ENCODE measurements at places on chromosomes 11 and 22. TPM values are rescaled to one million over a fixed set of nuclear protein-coding genes. Genes with fewer than 3 reads are reported as not detected.

- H3K36me3 ChIP-seq = no peaks in the 10 kb centered on the region
- peak overlapping the region; percentile 71 for H3K27ac ChIP-seq
- peak overlapping the region; percentile 50 for H3K4me3 ChIP-seq
- peaks cover 10% of the 10 kb centered on the region for H3K27me3 ChIP-seq
- H3K4me1 ChIP-seq = peaks cover 51% of the 10 kb centered on the region
These were observed 941 bp downstream of the CLCF1 start for GRCh38 chr11:67372321-67372992.

GRCh38 chr11:46642627-46643335, 25.4 kb downstream of the ATG13 start:
- H3K27me3 ChIP-seq = no peaks in the 10 kb centered on the region
- peaks cover 14% of the 10 kb centered on the region for H3K4me1 ChIP-seq
- no peak for DNase-seq
- peaks cover 29% of the 10 kb centered on the region for H3K36me3 ChIP-seq
- H3K4me3 ChIP-seq = no peak overlapping the region
- H3K27ac ChIP-seq = no peak overlapping the region

DNA sequence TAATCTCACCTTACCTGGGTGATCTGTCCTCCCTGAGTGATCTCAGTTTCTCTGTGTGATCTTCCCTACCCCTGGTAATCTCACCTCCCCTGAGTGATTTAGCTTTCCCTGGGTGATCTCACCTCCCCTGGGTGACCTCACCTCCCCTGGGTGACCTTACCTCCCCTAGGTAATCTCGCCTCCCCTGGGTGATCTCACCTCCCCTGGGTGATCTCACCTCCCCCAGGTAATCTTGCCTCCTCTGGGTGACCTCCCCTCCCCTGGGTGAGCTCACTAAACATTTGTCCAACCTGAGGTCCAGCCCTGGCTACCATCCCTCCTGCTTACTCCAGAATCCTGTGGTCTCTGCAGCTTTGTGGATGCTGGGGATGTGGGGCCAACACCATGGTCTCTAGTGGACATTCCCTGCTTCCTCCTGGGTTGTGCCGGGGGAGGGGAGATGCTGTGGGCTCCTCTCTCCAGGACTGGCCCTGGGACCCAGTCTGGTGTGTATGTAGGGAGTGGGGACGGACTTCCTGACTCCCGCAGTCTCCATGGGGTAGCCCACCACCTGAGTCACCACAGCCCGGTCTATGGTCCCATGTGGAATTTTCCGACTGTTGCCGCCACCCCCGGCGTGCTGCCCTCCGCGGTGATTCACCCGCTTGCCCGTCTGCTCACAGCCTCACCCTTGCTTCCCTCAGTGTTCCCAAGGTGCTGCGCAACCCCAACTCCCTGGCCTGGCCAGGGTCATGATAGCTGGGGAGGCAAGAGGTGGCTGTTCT, 9.9 kb downstream of the LSP1 start:
- peaks cover 6% of the 10 kb centered on the region for H3K4me1 ChIP-seq
- peaks cover 14% of the 10 kb centered on the region for H3K27me3 ChIP-seq
- DNase-seq = no peak
- no peaks in the 10 kb centered on the region for H3K36me3 ChIP-seq
- no peak overlapping the region for H3K27ac ChIP-seq
- H3K4me3 ChIP-seq = no peak overlapping the region

- DNase-seq = no peak
- H3K4me1 ChIP-seq = no peaks in the 10 kb centered on the region
- no peaks in the 10 kb centered on the region for H3K36me3 ChIP-seq
These were observed 115.6 kb downstream of the SGSM3 start for GRCh38 chr22:40485813-40486667.

- no peaks in the 10 kb centered on the region for H3K4me1 ChIP-seq
- H3K27me3 ChIP-seq = no peaks in the 10 kb centered on the region
- no peak overlapping the region for H3K27ac ChIP-seq
- no peak overlapping the region for H3K4me3 ChIP-seq
- no peak for DNase-seq
These were observed 376.7 kb upstream of the CCDC179 start for GRCh38 chr11:23236826-23237555.

GRCh38 chr11:38221295-38221694, 1623.3 kb upstream of the RAG2 start:
- H3K27me3 ChIP-seq = no peaks in the 10 kb centered on the region
- no peaks in the 10 kb centered on the region for H3K36me3 ChIP-seq
- H3K4me3 ChIP-seq = no peak overlapping the region
- H3K27ac ChIP-seq = no peak overlapping the region
- DNase-seq = no peak

DNA sequence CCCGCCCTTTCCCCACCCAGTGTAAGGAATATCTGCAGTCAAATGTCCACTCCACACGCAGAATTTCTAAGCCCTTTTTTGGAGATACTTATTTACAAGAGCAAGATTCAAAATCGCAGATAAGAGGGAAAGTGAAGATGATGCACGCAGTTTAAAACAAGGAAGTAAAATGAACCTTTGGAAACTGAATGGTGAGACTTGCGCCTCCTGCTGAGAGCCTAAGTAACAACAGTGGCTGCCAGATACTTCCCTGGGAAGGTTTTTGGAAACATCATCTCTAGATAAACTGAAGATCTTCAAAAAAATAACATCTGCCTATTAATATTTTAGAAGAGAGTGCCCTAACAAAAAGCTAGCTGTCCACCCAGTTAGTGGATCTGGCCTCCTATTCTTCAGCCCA, 963.1 kb upstream of the FAT3 start:
- no peak overlapping the region for H3K4me3 ChIP-seq
- H3K27me3 ChIP-seq = no peaks in the 10 kb centered on the region
- H3K27ac ChIP-seq = no peak overlapping the region
- no peaks in the 10 kb centered on the region for H3K36me3 ChIP-seq
- H3K4me1 ChIP-seq = no peaks in the 10 kb centered on the region

GRCh38 chr11:57303280-57303989, 21.3 kb downstream of the TNKS1BP1 start:
- H3K4me1 ChIP-seq = peaks cover 23% of the 10 kb centered on the region
- H3K4me3 ChIP-seq = no peak overlapping the region
- DNase-seq = no peak
- no peak overlapping the region for H3K27ac ChIP-seq
- peaks cover 71% of the 10 kb centered on the region for H3K36me3 ChIP-seq
- no peaks in the 10 kb centered on the region for H3K27me3 ChIP-seq

- no peaks in the 10 kb centered on the region for H3K36me3 ChIP-seq
- H3K4me1 ChIP-seq = no peaks in the 10 kb centered on the region
- no peaks in the 10 kb centered on the region for H3K27me3 ChIP-seq
- no peak for DNase-seq
- H3K27ac ChIP-seq = no peak overlapping the region
These were observed 942.0 kb upstream of the CCDC90B start for GRCh38 chr11:84227970-84228665.

DNA sequence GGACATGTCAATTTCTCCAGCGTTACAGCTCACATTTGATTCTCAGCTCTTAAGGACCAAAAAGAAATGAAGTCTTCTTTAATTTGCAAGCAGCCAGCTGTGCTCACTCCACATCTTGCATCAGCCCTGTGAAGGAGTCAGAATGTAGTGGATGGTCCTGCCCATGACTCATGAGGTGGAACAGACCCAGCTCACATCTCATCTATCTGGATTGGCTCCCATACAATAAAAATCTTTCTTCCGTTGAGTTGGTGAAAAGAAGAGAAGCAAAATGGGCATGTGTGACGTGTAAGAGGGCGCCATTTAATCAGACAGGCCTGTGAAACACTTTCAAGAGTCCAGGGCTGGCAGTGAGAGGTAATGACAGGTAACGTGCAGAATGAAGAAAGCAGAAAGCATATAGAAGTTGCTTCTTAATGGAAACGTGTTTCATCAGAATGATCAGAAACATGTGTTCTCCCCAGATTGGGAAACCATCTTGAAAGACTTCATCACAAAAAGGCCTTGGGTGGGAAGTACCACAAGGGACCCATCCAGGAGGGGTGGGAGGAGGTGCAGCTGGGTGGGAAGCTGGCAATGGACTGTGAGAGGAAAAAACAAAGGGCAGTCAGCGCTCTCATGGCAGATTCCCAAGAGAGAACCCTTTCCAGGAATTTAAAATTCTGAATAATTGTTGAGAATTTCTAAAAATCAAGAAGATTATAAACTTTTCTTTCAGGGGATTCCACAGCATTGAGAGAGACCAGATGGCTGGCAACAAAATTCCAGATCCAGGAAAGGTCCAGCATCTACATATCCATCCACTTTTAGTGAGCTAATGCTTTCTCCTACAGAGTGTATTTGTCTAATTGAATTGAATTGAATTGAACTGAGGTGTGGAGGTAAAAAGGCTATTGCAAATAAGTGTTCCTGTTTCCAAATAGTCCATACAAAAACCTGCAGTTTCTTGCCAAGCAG, 57.0 kb downstream of the ETS1 start:
- DNase-seq = no peak
- peaks cover 23% of the 10 kb centered on the region for H3K27me3 ChIP-seq
- H3K4me3 ChIP-seq = no peak overlapping the region
- no peaks in the 10 kb centered on the region for H3K36me3 ChIP-seq
- no peaks in the 10 kb centered on the region for H3K4me1 ChIP-seq

GRCh38 chr22:17997456-17997855, 26.9 kb downstream of the MICAL3 start:
- H3K27ac ChIP-seq = no peak overlapping the region
- no peak for DNase-seq
- H3K4me1 ChIP-seq = no peaks in the 10 kb centered on the region
- no peak overlapping the region for H3K4me3 ChIP-seq
- no peaks in the 10 kb centered on the region for H3K27me3 ChIP-seq

- no peaks in the 10 kb centered on the region for H3K36me3 ChIP-seq
- no peak overlapping the region for H3K4me3 ChIP-seq
- peak; percentile 83 for DNase-seq
- H3K27me3 ChIP-seq = no peaks in the 10 kb centered on the region
These were observed 59.4 kb upstream of the A4GALT start for GRCh38 chr22:42780070-42780540.

DNA sequence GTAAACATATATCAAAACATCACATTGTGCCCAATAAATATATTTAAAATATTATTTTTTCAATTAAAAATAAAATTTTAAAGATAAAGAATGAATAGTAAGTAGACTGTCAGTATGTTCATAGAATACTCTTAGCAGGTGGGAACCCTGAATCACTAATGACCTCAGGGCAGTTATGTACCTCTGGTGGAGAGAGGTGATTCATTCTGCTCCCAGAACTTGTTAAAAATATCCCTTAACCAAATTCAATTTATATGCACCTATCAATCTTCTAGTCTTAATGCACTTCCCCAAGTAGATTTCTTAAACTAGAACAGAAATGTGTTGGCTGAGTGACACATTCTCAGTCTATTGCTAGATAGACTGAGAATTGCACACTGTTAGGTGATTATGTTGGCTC, 183.9 kb upstream of the SYN3 start:
- H3K27me3 ChIP-seq = no peaks in the 10 kb centered on the region
- no peak overlapping the region for H3K27ac ChIP-seq
- no peak for DNase-seq
- no peaks in the 10 kb centered on the region for H3K36me3 ChIP-seq

SNX32 gene
- polyA plus RNA-seq = 6.3 TPM

KRTAP5-10 gene
- 0.19 TPM for polyA plus RNA-seq

TMEM86A gene
- 1.6 TPM for polyA plus RNA-seq

All from large intestine (tissue), 12 donors.